ENCODE measurements at places on chromosomes 16 and 17.

DNA sequence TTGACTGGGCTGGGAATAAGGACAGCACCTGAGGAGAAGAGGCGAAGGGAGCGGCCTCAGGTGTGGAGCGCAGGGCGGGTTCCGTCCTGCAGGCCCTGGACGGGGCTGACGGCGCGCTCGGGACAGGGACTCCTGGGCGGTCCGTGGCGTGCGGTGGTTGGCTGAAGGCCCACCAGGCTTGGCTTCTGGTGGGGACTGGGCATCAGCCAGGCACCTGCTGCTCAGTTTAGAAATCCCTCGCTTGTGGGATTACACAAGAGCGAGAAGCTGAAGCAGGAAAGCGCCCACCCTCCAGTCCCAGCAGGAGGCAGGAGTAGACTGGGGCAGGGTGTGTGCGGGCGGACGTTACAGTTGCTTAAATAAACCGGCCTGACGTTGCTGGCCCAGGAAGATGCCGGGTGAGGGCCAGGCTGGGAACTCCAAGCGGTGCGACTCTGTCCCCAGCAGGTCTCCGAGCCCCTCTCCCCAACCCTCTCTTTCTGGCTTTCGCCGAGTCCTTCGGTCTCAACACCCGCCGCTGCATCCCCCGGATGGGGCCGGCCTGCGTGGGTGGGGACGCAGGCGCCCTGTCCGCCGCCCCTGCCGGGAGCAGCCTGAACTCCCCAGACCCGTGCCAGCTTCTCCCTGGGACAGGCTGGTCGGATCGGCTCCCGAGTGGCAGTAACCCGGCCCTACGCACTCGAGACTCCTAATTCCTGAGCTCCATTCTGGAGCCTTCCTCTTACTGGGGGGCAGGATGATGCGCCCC is 639 bp downstream of the MIF4GD start:
- DNase-seq: peak; percentile 64

GRCh38 chr17:64200080-64201032 is 62.7 kb downstream of the TEX2 start:
- DNase-seq: peak; percentile 15

DNA sequence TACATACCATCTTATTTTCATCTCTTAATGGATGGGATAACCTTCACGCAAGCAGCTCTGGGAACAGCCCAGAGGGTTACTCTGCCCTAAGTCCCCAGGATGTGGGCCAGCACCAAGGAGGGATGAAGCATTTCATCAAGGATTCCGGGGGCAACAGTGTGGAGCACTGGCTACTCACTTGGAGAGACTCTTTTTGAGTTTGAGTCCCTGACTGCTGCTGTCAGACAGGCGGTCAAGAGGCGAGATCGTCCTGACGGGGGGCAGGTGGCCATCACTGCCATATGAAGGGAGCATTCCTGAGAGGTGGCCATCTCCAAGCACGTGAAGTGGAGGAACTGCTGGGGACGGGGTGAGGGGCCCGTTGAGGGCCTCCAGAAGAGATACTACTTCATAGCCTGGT is 18.1 kb upstream of the FOXJ1 start:
- no peak for DNase-seq

GRCh38 chr17:17120701-17121100 is 78.4 kb downstream of the MPRIP start:
- no peak for DNase-seq

- DNase-seq: peak; percentile 69
Measured at GRCh38 chr17:57604771-57605674, 140.1 kb downstream of the CCDC182 start.

- no peak for DNase-seq
Measured at GRCh38 chr17:60135951-60136666, 13.7 kb upstream of the CA4 start.

GRCh38 chr17:34008125-34008524 is 247.0 kb upstream of the CCL2 start:
- DNase-seq: no peak

DNA sequence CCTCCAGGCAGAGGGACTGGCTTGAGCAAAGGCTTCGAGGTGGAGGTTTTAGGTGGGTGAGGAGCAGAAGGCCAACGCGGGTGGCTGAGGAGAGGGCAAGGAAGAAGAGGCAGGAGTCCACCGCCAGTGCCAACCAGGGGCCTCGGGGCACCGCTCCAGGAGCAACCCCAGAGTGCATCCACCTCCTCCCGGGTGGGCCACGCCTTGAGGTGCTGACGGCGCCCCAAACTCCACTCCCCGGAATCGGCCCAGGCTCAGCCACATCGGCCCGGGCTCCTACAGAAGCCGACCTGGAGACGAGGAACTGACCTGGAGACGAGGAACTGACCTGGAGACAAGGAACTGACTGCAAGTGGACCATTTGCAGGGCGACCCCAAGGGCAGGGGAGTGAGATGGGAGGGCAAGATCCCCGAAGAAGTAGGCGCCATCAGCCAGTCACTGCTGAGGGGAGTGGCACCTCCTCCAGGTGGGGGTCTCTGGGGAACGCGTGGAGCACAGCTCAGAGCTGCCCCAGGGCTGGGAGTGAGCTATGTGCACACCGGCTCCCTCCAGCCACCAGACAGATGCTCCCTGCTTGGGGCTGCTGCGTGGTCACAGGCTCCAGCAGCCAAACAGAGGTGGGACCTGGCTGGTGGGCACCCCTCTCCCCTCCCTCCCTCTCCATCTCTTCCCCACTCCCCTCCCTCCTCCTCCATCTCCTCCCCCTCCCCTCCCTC is 29.2 kb upstream of the CBFA2T3 start:
- DNase-seq: no peak

GRCh38 chr17:65531256-65532100 is 30.0 kb downstream of the AXIN2 start:
- no peak for DNase-seq

- DNase-seq: no peak
Measured at GRCh38 chr17:77370586-77370985, 229.8 kb downstream of the SEC14L1 start.

All from NCI-H526 treated with DMSO at 0.1 percent for 48 hours (cell line).